ENCODE measurements at places on chromosomes 5 and 9. TPM values are rescaled to one million over a fixed set of nuclear protein-coding genes. Genes with fewer than 3 reads are reported as not detected.

DNA sequence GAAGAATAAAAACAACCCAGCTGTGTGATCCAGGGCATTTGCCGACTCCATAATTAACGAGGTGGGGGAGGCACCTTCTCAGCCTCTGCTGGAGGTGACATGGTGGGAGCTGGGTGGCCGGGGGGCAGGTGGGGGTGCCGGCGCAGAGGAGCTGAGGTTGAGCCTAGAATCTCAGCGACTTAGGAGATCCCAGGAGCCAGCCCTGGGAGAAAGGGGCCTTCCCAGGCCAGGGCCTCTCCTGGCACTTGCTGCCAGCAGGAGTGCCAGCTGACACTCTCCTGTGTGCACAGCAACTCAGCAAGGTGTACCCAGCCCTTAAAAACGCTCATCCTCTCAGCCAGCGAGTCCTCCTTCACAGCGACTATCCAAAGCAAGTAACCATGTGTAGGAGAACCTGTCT is 62.8 kb upstream of the FCN1 start:
- DNase-seq = no peak

DNA sequence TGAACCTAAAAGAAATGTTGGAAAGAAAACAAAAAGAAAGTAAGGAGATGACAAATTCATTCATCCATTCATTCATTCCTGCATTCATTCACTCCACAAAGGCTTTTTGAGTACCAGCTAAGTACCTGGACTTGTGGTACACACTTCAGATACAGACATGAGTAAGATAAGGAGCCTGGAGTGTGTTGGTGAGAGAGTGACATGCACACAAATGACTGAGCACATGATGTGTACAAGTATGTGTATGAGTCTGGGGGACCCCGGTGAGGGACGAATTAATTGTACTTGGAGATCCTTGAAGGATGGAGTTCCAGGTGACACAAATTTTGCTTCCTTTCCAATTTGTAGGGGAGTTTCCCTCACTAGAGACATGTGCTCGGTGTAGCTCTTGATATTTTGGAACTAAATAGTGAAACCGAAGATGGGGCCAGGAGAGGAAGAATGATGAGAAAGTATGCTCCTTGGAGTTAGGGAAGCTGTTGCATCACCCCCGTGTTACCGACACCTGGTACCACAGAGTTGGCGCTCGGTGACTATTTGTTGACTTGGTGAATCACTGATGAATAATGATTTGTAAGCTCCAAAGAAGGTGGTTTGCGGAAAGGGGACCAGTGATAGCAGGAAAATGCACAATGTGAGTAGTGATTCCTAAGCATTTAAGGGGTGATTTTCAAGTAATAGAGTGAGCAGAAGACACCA is 509.8 kb downstream of the CCDC171 start:
- DNase-seq = peak; percentile 34

- DNase-seq = no peak
Observed at GRCh38 chr5:77145666-77146065, 58.6 kb upstream of the ZBED3 start.

GRCh38 chr9:37151812-37152211 is 31.4 kb downstream of the ZCCHC7 start:
- no peak for DNase-seq

DNA sequence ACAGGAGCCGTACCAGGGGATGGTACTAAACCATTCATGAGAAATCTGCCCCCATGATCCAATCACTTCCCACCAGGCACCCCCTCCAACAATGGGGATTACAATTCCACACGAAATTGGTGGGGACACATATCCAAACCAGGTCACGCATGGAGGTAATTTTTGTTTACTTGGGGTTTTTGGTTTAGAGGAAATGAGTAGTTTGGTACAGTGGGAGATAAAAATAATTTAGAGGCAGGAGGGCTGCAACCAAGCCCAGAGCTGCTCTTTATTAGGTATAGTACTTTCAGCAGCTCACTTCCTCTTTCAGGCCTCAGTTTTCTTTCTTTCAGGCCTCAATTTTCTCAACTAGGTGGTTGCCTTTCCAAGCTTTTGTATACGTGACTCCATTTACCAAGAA is 23.2 kb downstream of the PRUNE2 start:
- no peak for DNase-seq

DNA sequence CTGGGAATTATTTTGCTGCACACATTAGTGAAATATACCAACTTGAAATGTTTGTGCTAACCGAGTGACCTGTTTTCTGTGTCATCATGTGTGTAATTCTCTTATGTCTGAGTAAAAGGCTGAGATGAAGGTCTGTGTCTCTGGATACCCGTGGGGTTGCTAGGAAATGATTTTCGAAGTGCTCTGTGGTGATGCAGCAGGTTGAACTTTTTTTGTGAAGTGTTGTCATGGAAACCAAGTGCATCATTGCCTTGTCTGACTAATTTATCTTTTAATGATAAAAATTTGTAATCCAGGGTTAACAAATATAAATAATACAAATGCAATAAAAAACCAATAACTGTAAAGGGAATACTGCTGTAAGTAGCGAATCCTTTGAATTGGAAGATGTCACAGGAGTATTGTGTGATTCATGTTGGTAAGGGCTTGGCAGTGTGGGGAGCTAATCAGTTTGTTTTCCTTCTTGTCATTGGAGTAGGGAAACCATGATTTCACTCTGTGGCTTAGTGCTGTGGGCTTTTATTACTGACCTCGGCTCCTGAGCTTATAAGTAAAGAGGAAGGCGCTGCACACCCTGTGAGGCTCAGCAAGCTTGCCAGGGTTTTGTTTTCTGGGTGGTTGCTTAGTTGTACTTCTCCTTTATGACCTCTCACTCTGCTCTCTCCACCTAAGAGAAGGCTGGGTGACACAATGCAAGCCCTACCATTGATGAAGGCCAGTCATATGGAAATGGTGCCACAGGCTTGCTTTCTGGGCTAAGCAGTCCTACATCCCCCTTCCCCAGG is 22.3 kb downstream of the PDE8B start:
- no peak for DNase-seq

DNA sequence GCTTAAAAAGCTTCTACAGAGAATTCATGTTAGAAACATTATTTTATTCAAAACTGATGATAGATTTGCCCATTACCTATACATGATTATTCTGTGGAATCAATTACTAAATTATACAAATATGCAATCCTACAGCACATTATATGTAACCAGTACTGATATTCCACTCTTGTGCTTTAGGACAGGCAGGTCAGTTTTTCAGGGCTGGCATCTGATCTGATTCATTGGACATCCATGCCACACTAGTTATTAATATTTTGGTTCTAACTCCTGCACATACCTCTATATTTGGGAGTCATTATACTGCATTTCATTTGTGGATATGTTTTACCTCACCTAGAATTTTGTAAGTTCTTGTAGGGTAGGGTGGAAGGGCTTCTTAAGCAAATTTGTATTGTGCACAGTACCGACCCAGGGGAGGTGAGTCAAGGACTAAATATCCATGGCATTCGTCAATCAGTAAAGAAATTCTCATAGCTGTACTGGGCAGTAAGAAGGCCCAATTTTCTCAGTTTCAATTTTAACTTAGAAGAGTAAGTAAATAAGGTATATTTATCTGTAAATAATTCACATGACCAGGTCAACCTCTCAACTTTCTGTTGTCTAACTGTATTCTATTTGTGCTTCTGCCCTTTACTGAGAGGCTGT is 33.5 kb downstream of the ELOVL7 start:
- no peak for DNase-seq

DNA sequence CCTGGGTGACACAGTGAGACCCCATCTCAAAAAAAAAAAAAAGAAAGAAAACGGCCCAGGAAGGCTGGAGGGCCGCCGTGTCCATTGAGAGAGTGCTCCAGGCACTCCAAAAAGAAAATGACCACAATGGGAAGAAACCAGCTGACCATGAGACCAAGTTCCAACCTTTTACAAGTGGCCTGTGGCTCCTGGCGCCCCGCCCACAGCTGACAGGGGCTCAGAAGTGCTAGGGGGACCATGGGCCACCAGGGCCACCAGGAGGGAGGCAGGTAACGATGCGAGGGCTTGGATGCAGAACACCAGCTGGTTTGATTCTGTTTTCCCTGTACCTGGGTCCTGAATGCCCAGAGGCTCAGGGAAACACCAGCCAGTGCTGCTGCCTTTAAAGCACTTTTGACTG is 34.6 kb downstream of the FXN start:
- DNase-seq = no peak

- peak; percentile 68 for DNase-seq
Observed at GRCh38 chr5:148791334-148791667, 35.1 kb upstream of the ADRB2 start.

GRCh38 chr5:110851357-110851756 is 112.5 kb downstream of the SLC25A46 start:
- DNase-seq = no peak

- DNase-seq = no peak
Observed at GRCh38 chr9:132935026-132935425, 9.4 kb downstream of the TSC1 start.

GRCh38 chr9:114363424-114363823 is 24.4 kb downstream of the AKNA start:
- DNase-seq = no peak

- peak; percentile 8 for DNase-seq
Observed at GRCh38 chr5:36722900-36723299, 116.5 kb downstream of the SLC1A3 start.

DNA sequence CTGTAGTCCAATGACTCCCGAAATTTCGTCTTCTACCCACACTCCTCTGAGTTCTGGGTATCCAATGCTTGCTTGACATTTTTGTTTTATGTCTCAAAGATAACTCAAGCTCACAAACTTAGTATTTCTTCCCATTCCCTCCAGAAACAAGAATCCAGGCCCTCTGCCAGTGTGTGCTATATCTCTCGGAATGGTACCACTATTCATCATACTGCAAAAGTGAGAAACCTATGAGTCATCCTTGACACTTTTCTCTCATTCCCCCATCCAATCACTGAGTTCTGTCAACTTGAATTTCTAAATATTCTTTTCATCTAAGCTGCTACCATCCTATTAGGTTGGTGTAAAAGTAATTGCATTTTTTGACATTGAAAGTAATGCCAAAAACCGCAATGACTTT is 9.8 kb downstream of the SLC12A2 start:
- no peak for DNase-seq

GRCh38 chr5:140073296-140073695 is 30.2 kb upstream of the NRG2 start:
- DNase-seq = no peak

GRCh38 chr5:9108162-9108561 is 437.7 kb downstream of the SEMA5A start:
- DNase-seq = no peak

GRCh38 chr9:79630521-79631403 is 59.0 kb downstream of the TLE4 start:
- DNase-seq = no peak

- DNase-seq = no peak
Observed at GRCh38 chr5:175752826-175753535, 95.1 kb downstream of the HRH2 start.

DNA sequence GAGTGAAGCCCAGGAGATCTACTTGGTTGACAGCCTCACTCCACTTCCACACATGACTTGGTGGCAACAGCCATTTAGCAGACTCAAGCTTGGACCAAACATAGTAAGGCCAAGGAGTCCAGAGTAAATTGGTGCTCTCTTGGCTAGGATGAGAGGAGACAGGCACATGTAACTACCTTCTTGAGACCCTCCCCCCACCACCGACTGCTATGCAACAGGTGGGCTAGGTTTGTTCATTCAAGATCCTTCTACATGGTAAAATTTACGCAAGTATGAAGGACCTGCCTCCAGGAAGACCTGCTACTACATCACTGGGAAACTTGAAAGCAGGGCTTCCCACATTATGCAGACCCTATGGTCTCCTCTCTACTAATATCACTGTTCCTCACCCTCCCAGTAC is 442.4 kb downstream of the SPOCK1 start:
- no peak for DNase-seq

ANKRD18A gene
- 6.4 TPM for total RNA-seq

FGD3 gene
- total RNA-seq = 41.8 TPM

PLGRKT gene
- total RNA-seq = 47.9 TPM

TEX48 gene
- 0.69 TPM for total RNA-seq

PCSK1 gene
- total RNA-seq = not detected
